ENCODE measurements at places on chromosomes 13 and 19.

- DNase-seq = no peak
Measured at GRCh38 chr13:48317511-48318376, 14.2 kb downstream of the RB1 start.

DNA sequence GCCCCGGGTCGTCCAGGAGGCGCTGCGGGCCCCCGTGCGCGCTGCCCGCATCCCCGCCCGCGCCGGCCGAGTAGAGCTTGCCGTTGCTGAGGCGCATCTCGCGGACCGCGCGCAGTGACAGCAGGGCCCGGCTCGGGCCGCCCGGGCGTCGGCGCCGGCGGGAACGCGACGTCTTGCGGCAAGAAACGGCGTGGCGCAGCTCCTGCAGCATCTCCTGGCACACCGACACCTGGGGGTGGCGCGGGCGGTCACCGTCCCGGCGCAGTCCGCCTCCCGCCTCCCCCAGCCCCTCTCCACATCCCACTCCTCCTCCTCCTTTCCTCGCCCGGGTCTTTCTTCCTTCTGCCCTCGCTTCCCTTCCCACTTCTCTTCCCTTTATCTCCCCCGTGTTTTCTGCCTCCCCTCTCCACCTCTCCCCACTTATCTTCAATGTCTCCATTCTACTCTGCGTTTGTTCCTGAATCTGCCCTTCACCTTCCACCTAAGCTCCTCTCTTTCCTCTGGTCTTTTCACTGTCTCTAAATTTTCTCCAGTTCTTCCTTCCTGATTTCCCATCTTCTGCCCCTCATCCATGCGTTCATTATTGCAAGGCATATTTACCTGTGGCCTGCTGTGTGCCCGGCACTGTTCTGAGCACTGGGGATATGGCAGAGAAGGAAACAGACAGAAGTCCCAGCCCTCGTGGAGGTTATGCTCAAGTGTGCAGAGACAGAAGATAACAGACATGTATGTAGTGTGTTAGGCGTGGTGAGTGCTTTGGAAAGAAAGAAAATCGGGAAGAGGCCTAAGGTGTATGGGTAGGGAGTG lies 5.2 kb upstream of the ATP1A3 start:
- no peak for DNase-seq

GRCh38 chr19:55418185-55418584 lies 10.6 kb upstream of the UBE2S start:
- peak; percentile 82 for DNase-seq

DNA sequence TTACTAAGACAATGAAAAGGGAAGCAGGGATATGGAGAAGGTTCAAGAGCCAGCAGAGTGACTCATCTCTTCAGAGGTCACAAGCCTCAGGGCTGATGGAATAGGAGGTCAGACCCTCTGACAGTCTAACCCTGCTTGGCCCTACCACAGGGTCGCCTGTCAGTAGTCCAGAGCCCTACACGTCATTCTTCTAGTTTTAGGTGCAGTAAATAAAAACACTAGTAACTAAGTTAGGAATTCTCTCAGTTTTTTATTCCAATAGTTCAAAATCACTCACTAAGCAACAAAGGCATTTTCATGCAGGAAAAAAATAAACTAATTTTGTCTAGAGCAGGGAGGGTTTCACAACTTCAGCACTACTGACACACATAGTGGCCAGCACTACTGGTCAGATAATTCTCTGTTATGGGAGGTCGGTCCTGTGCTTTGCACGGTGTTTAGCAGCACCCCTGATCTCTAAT lies 27.2 kb downstream of the FOXO1 start:
- no peak for DNase-seq

GRCh38 chr13:20426766-20427448 lies 98.8 kb downstream of the CRYL1 start:
- DNase-seq = no peak

DNA sequence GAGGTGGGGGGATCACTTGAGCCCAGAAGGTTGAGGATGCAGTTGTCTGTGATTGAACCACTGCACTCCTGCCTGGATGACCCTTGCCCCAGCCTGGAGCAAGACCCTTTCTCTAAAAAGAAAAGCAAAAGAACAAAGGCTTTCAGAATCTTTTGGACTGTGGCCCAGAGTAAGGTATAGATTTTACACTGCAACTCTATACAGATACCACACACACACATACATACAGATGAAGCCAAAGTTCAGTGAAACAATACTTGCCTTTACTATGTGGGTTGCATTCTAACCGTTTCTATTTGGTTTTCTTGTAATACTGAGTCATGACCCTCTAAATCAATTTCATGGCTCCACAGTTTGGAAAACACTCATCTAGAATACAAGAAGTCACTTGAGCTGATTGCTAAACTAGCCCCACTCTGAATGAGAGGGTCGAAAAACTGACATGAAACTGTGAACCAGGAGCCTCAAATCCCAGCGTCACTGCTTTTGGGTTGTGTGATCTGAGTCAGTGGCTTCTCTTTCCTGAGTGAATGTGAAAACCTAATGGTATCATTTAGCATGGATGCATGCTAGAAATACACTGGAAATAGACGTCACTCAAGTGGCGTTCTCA lies 756.1 kb downstream of the UQCRFS1 start:
- no peak for DNase-seq
